ENCODE measurements at places on chromosomes 5 and 9. TPM values are rescaled to one million over a fixed set of nuclear protein-coding genes. Genes with fewer than 3 reads are reported as not detected.

- no peak for DNase-seq
Observed at GRCh38 chr5:58849921-58850667, 267.2 kb downstream of the RAB3C start.

The JAKMIP2 gene
- 0.64 TPM for total RNA-seq

DNA sequence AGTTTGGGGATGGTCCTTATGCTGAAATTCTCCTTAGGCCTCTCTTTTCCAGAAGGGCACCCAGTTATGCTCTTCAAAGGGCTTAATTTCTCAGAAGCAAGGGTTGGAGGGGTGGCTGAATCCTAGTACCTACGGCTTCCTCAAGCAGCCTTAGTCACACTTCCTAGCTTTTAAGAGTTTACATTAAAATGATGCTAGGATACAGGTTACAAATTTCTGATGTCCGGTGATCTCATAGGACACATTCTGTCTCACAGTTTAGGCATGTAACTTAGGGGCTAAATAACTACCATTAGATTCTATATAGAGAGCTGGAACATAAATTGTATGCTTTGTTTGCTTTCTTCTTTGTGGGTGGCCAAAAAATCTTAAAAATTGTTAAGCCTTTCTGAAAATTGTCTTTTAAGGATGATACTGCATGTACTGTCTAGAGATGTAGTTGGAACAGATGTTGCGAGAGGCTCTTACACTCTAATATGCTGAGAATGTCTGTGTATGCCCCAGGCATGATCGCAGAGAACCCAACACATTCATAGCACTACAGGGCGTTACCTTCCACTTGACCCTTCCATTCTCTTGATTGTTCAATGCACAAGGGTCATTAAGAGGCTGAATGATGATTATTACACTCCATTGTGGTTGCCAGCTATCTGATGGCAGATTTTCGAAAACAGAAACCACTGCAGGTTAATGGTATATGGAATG is 139.1 kb downstream of the TMEM38B start:
- no peak for DNase-seq

The INSL6 gene
- not detected for total RNA-seq

The RNF183 gene
- 3.5 TPM for total RNA-seq

The NUTM2G gene
- not detected for total RNA-seq

- DNase-seq = no peak
Observed at GRCh38 chr9:78292716-78293497, 4.0 kb upstream of the PSAT1 start.

- no peak for DNase-seq
Observed at GRCh38 chr5:9015937-9016270, 530.0 kb downstream of the SEMA5A start.

The TMEM171 gene
- 0.64 TPM for total RNA-seq

- DNase-seq = no peak
Observed at GRCh38 chr5:96228408-96228807, 204.6 kb downstream of the PCSK1 start.

The CTXN3 gene
- not detected for total RNA-seq

DNA sequence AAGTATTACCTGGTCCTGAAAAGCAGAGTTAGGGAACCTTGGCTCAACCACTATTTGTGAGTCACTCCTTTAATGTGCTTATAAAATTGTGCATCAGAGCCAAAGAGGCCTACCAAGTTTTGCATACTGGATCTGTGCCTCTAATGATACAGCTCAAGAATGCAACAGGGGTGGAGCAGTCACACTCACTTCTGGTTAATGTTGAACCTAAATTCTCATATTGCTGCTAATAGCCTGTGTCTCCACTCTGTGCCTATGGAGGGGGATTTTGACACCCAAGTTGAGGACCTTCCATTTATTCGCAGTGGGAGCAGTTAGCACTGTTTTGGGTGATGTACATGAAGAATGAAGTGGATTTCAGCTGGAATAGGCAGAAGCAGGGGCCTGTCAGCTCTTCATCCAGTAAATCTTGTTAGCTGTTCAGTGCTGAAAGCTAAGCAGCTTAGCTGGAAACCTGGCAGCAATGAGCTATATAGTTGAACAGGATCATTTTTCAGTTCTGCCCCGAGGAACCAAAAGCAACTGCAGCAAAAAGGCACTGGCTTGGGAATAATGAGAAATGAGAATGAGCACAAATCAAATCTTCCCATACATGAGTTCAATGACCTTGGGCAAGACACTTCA is 9.7 kb downstream of the SH3TC2 start:
- no peak for DNase-seq

DNA sequence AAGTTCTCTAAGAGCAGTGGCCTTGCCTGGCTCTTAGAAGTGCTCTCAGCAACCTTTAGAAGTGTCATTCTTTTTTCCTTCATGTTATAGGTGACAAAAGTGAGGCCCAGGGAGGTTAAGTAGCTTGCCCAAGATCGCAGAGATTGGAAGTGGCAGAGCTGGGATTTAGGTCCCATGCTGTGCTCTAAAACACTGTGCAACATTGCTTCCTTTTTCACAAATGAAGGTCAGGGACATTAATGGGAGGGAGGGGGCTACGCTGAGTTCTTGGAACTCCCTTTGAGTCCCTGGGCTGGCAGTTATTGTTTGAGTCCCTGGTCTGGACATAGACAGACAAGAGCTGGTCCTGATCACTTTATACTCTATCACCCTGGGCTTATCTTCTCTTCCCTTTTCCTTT is 45.3 kb downstream of the PAM start:
- no peak for DNase-seq

DNA sequence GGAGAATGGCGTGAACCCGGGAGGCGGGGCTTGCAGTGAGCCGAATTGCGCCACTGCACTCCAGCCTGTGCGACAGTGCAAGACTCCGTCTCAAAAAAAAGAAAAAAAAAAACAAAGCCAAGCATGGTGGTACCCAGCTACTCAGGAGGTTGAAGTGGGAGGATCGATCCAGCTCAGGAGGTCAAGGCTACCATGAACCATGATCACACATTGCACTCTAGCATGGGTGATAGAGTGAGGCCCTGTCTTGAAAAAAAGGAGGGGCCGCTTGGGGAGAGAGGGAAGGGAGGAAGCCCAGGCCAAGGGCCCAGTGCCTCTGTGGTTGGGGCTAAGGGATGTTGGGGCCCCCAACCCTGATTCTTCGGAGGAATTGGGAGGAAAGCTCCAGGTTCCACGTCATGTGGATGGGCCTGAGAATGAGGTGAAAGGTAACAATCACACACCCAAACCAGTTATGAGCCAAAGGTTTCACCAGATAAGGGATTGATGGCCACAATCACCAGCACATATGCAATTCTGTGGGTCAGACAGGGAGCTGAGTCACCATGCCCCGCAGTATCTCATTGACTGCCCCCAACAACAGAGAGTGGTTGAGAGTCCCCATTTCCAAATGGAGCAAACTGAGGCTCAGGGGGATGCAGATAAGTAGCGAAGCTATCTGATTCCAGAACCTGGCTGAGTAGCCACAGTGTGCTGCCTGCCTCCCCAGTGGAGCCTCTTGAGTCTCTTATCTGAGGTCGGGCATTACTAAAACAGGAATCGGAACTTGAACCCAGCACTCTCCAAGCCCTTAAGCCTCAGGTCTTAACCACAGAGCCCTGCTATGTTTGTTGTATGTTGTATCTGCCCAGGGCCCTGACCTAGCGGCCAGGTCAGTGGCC is 20.5 kb downstream of the SWI5 start:
- DNase-seq = no peak

- DNase-seq = no peak
Observed at GRCh38 chr9:6633378-6633777, 12.2 kb downstream of the GLDC start.

DNA sequence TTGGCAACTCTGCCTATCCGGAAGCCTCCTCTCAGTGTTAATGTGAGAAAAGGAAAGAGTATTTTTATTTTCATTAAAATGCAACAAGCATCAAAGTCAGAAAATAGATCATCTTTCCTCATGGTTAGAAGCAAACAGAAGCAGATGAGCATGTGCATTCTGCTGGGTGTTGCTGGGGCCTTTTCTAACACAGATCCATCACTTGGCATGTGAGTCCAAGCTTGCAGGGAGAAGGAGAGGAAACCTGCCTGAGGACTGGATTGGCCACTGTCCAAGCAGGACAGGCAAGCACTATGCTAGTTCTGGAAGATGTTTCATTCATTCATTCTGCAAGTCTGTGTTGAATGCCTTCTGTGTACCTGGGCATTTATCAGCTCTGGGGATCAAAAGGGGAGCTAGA is 348.7 kb upstream of the PCSK5 start:
- DNase-seq = no peak

- no peak for DNase-seq
Observed at GRCh38 chr5:43304525-43304924, 8.7 kb downstream of the HMGCS1 start.

The FRMD3 gene
- 6.3 TPM for total RNA-seq

The SNAPC4 gene
- 6.7 TPM for total RNA-seq

DNA sequence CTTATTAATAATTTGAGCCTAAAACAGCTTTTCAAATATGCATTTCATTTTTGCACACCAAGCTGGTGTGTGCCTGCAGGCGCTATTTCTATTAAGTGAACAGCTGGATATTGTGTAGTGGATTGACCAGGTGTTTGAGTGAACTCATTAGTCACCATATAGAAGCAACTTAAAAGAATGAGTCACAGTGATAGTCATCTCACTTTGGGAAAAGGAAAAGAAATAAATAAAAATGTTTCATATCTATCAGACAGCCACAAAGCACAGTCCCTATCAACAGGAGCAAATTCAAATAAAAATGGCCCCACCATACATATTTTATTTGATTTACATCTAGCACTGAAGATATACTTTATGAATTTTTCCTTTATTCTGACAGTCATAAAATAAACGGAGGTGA is 456.5 kb upstream of the CDH9 start:
- DNase-seq = no peak

The HAPLN1 gene
- not detected for total RNA-seq

DNA sequence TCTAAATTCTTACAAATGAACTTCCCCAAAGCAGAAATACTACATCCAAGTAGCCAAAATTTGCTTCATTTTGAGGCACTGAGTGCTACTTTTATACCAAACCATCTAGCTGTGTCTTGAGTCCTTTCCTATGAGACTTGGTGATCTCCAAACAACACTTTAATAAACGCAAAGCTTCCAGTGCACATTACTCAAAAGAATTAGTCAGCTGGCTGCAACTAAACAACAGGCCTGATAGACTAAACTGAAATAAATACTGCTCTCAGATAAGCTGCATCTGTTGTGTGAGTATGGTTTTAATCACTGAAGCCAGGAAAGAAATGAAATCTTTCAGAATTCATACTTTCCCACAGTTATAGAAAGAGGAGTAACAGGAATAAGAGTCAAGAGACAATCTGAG is 80.3 kb downstream of the VCAN start:
- DNase-seq = no peak

DNA sequence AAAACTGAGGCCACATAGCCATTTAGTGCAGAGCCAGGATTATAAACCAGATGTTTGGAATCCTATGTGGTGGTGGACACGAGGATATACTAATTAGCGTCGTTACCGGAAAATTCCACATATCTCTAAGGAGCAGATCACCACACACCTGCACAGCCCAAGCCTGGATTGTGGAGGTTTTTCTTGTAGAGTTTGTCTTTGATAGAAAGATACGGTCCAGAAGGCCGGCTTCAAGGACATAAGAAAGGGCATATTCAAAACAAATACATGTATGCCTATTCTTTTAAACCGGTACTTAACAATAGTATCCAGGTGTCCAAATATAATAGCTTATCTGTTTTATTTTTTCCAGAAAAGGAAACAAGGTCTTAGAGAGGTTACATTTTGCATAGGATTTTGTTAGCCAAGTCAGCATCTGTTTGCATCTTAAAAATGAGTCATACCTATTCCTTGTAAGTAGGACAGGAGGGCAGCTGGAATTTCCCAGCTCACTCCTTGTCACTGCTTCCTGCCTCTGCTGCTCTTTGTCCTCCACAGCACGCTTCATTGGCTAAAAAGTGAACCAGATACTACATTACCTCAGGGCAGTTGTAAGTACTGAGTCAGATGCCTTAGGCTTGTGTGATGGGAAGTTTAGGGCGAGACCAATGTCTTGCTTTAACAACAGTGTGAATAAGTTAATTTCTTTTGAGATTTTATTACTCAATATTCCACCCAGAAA is 3.6 kb downstream of the TMC1 start:
- no peak for DNase-seq

The C5 gene
- 5.9 TPM for total RNA-seq

DNA sequence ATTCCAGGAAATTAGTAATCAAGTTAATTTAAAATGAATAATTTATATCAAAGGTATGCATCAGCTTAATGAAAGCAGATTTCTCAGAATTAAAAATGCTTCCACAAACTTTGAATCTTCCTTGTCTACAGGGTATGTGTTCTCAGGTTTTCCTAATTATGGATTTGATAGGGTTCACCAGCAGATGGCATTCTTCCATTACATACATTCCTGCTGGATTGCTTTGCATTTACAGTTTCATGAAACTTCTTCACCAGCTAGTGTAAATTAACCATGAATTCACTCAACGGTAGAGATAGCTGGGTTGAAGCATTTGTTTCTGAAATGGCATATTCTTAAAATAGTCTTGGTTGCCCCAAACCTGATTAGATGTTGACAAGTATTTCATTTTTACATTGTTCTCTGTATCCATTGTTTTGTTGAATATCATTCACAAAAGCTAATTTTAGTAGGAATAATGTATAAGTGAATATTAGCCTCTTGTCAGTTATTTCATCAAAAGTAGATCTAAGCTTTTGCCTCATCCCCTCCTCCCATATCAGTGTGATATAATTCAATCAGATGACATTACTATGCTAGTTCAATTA is 68.7 kb upstream of the WDR41 start:
- DNase-seq = no peak

DNA sequence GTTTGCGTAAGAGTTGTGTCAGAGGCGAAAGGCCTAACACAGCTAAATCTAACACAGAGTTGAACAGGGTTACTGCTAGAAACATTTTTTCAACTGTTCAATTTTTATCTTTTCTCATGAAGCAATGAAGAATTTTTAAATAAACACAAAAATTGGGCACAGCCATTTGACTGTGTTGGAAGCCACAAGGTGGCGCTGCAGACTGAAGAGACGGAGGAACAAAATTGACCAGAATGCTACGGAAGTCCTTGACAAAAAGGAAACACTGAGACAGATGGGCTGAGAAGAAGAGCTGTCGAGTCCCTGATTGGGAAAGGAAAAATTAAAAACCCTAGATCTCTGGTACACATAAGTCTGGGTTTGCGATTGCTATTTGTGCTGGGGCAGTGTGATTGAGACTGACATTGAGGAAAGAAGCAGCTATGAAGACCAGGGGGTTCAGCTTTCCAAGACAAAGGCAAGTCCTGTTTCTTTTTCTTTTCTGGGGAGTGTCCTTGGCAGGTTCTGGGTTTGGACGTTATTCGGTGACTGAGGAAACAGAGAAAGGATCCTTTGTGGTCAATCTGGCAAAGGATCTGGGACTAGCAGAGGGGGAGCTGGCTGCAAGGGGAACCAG is at the start of gene PCDHB9:
TSS of gene PCDHB9 (plus strand) at position 265 of the 616 bp plus-strand sequence. CDS start at position 423, 158 bp downstream.
- DNase-seq = no peak

The OBP2B gene
- total RNA-seq = not detected

DNA sequence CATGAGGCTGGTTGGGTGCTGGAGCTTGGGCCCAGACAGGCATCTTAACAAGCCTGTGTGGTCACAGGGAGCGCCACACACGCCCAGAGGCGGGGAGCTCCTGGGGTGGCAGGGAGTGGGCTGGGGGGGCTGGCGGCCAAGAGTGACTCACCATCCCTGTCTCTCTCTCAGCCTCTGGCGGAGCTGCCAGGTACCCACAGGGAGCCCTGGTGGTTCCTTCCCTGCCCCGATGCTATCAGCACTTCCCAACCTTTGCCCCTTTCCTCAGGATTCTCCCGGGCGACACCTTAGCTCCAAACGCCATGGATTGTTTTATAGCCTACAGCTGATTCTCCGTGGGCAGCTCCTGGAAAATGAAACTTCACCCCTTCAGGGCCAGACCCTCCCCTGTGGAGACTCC is 5.5 kb downstream of the SLC9A3 start:
- no peak for DNase-seq

- no peak for DNase-seq
Observed at GRCh38 chr5:137668637-137669036, 67.3 kb downstream of the KLHL3 start.

The RMRP gene
- 2,058 TPM for total RNA-seq

Data from breast epithelium (tissue), 4 donors.